Right kidney (tissue), 9 donors: ENCODE measurements at places on chromosomes 4 and X.

GRCh38 chr4:185036019-185036418, 17.7 kb downstream of the HELT start:
- DNase-seq: no peak

DNA sequence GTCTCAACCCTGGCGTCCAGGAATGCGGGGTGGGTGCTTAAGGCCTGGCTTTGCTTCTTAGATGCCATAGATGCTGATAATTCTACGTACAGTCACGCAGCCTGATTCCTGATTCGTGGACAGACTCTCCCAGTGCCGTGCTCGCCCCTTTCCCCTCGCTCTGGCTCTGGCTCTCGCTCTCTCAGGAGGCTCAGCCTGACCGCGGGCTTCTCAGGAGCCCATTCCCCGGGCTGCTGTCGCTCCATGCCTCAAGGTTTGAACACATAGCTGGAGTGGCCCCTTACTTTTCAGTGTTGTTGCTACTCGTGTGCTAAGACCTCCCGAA, 59.2 kb upstream of the ZC4H2 start:
- no peak for DNase-seq

GRCh38 chr4:1318488-1319213, 28.4 kb upstream of the UVSSA start:
- DNase-seq: no peak

GRCh38 chr4:173990869-173991210, 292.6 kb downstream of the FBXO8 start:
- peak; percentile 30 for DNase-seq

- no peak for DNase-seq
These were observed 21.1 kb upstream of the HNRNPD start for GRCh38 chr4:82394896-82395295.

DNA sequence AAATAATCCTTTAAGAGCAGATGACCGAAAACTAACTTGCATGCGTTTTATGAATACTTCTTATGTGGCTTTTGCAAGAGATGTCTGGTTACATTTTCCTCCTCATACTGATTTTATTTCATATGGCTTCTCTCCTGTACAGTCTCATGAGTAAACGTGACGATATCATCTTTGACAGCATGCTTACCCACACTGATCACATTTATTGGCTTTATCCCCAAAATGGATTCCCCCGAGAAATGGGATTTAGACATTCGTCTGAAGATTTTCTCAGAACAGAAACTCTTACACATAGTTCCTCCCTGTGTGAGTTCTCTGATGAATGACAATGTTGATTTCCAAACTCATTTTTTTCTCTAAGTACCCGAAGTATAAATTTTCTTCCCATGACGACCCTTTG, 939.7 kb upstream of the LCORL start:
- DNase-seq: no peak

GRCh38 chr4:149293046-149293649, 522.5 kb downstream of the IQCM start:
- DNase-seq: no peak

DNA sequence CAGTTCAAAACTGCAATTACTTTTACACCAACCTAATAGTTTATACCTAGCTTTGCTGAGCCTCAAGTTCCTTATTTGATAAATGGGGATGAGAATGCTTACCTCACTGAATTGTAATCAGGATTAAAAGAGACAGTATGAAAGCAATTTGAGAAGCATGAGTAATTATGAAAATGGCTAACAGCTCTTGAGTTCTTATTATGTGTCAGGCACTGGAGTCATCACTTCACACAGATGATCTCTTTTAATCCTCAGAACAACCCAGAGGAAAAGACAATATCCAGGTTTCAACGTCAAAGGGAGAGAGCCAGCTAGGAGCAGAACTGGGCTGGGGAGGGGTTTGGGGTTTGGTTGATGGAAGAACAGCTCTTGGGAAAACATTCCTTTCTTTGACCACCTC, 221.0 kb upstream of the NWD2 start:
- DNase-seq: no peak

GRCh38 chrX:154313147-154313546, 17.6 kb downstream of the TKTL1 start:
- no peak for DNase-seq

DNA sequence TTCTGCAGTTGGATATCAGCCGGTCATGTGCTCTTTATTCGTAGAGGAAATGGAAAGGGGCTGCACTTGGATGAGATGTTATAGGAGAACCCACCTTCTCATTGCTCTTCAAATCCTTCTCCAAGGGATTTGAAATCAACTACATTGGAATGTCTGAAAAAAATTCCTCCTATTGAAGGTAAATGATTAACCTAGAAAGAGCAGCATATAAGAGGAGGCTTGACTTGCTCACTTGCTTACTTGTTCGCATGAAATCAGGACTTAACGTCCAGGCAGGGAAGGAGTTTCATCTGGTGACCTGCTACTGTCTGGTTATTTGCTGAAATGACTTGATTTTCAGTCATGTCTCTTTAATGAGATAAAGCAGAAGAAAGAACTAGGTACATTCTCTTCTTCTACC, 338.4 kb upstream of the NOCT start:
- DNase-seq: no peak
